ENCODE measurements at places on chromosomes 13 and 19.

DNA sequence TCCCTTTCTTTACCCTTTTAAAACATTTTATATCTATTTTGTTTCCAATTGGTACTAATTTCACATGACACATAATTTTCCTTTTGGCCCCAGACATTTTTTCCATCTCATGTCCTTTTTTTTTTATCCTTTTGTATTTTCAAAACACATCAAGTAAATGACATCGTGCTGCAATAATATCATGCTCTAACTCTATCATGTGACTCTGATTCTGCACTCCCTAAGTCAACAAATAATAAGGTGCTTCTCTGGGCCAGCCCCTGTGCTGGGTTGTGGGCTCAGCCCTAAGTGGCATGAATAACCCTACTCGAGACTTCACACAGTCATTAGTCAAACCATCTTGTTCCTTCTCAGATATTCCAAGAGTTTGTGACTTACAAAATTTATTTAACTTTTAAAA lies 21.7 kb downstream of the NALCN start:
- DNase-seq, result no peak

GRCh38 chr13:51728972-51729371 lies 75.0 kb downstream of the DHRS12 start:
- DNase-seq, result no peak

GRCh38 chr13:51317262-51317661 lies 22.2 kb upstream of the SERPINE3 start:
- DNase-seq, result no peak

DNA sequence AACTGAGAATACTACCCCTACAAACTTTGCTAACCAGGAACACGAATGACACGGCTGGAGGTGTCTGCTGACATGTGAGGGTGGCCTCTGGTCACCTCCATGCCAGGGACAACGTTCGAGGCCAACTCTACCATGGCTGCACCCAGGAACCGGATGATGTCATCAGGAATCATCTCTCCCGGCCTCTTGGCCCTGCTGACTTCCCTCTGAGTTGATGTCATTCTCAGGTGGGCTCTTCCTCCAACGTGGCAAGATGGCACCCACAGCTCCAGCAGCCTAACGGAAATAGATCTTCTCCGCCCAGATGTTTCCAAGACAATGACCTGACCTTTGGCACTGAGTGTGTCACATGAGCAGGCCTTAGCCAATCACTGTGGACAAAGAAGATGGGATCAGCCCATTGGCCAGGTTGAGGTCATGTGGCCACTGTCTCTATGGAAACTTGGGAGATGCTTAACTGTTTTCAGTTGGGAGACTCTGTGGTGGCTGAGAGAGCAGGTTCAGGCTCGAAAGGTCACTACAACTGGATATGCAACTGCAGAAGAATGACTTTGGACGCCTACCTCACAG lies 15.0 kb downstream of the MBD3L2B start:
- no peak for DNase-seq

GRCh38 chr19:19004144-19004543 lies 29.2 kb downstream of the SUGP2 start:
- DNase-seq, result no peak

- no peak for DNase-seq
These were observed 144.4 kb downstream of the DIAPH3 start for GRCh38 chr13:60019119-60019993.

GRCh38 chr19:1805401-1806183 lies 6.5 kb downstream of the ATP8B3 start:
- no peak for DNase-seq

GRCh38 chr13:35912841-35913240 lies 218.3 kb downstream of the DCLK1 start:
- no peak for DNase-seq

GRCh38 chr13:113452466-113452865 lies 822 bp downstream of the ADPRHL1 start:
- no peak for DNase-seq

- DNase-seq, result no peak
These were observed 364 bp downstream of the CKM start for GRCh38 chr19:45322311-45322710.

GRCh38 chr13:113923376-113924063 lies 50.4 kb downstream of the C13orf46 start:
- no peak for DNase-seq

DNA sequence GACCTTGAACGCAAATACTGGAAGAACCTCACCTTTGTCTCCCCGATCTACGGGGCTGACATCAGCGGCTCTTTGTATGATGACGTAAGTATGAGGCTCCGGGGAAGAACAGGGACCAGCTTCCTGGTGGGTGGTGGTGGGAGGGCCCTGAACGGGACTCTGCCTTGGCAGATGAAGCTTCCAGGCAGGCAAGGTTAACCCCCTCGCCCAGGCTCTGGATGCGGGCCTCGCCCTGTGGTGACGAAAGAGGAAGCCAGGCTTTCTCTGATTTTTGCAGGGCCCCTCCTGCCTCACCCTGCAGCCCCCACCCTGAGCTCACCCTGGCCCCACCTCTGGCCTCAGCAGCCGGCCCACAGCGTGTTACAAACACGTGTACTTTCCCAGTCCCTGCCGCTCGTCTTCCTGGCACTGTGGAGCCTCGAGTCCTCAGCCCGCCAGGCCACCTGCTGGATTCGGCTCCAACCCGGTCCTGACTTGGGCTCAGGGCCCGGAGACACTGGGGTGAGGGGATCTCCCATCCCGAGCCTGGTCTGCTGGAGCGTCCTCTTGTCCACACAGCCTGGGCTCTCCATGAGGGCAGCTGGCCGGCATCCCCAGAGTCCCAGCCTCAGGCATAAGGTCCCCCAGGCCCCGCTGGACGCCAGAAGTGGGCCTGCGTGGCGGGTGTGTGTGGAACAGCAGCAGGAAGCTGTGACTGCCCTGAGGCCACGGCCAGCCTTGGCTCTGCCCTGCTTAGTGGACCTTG lies 72.4 kb downstream of the KDM4B start:
- no peak for DNase-seq

DNA sequence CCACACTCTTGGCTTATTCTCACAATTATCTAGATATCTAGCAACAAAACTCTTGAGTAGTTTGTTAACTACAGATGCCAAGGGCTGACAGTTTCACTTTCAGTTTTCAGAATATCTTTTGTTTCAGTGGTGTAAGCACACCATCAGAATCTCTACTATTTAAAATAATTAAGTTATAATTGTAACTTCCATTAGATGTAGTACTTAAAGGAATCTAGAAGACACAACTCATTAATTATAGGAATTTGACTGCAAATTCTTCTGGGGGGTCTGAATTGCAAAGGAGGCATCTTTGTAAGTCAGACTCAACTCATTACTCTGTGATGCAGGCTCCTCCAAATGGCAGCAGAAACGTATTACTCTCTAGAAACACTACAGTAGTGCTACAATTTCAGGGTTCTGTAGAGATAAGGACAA lies 44.9 kb upstream of the USPL1 start:
- DNase-seq, result no peak

DNA sequence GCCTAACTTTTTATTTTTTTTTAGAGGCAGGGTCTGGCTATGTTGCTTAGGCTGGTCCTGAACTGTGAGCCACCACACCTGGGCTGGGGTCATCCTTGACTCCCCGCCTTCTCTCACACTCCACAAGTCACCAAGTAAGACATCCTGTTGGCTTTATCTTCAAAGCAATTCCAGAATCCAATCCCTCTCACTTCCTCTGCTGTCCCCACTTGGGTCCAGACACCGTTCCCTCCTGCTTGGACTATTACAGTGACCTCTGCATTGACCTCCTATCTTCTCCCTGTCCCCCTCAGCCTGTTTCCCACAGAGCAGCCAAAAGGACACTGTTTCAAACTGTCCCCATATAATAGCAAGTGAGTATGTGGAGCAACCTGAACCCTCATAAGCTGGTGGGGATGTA lies 4.7 kb upstream of the GNG8 start:
- no peak for DNase-seq

DNA sequence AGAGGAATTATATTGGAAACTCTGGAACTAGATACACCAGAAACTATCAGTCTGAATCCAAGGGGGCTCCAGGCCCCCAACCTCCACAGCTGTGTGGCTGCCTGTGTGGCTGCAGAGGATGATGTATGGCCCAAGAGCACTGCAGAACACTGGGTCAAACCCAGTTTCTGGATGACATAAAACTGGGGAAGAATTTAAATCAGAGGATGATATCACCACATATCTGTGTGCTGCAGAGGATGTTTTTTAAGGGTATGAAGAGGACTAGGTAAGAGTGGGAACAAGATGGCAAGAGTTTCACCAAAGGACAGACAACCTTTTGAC lies 226.4 kb downstream of the SUCLA2 start:
- DNase-seq, result no peak

- no peak for DNase-seq
These were observed 69.6 kb downstream of the STK24 start for GRCh38 chr13:98507282-98507797.

- DNase-seq, result no peak
These were observed 5.5 kb downstream of the LILRA5 start for GRCh38 chr19:54307389-54308020.

DNA sequence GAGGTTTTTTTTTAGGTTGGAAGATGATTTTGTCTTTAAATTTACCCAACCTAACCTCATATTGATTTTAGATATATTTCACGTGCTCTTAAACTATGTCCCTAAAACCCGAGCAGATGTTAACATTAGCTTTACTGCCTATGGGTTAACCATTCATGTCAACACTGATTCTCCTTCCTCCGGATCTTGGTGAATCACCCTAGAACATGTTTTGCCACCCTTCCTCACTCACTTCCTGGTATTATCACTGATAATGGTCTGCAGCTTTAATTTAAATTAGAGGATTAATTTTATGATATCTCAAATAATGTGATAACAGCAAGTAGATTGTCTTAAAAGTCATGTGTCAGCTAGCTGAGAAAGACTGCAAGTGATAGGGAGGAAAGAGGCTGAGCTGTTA lies 31.9 kb downstream of the HTR2A start:
- no peak for DNase-seq

DNA sequence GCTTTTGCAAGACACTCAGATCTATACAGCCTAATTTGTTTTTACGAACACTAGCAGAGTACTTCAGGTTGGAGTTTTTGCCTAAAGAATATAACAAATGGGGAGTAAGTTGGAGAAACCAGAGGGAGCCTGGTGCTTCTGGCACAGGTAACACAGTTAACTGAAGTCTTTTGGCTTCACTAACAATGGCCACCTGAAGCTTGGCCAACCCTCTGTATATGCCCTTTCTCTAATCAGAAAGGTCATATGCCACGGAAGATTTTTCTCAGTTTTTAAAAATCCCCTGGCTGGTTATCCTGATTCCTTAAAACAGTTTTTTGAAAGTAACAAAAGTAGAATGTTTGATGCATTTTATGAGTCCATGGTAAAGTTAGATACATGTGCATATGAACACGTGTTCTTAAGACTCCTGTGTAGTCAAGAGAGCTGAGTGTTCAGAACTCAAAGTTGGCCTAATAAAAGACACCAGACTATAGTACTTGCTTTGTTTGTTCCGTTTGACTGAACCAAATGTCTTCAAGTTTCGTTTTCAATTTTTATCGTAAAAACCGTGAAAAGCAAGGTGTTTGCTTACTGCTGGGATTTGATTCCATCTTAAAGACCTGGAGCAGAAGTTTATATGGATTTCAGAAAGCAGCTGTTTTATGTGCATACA lies 137.5 kb downstream of the KCNRG start:
- DNase-seq, result no peak

DNA sequence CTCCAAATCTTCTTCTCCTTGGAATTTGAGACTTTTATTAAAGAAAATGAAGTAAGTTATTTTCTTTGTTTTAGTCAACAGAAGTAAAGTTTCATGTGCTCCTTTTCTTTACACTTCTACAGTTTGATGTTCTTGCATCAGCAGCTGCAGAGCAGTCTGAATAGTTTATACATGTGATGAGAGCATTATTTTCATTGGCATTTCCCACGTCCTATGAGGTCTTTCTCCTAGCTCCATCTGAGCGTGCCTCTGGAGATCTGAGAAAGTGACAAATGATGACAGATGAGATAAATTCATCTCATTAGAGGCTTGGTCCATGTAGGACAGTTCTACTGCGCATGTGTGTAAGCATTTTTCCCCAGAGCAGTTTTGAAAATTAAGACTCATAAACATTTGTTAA lies 1290.0 kb downstream of the UQCRFS1 start:
- DNase-seq, result no peak

DNA sequence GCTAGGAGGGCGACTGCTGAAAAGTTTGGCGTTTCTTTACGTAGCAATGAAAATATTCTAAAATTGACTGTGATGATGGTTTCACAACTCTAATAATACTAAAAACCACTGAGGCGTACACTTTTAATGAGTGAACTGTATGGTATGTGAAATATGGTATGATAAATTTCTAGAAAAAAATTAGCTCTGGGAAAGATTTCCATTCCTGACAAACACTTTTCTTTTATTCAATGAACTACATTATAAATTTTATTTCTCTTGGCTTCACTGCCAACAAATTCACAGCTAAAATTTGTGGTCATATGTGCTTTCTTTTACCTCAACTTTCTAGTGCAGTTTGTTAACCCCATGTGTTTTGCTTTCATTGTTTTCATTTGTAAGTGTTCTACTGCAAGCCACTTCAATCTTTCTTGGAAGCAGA lies 11.1 kb downstream of the ZC3H13 start:
- DNase-seq, result no peak

DNA sequence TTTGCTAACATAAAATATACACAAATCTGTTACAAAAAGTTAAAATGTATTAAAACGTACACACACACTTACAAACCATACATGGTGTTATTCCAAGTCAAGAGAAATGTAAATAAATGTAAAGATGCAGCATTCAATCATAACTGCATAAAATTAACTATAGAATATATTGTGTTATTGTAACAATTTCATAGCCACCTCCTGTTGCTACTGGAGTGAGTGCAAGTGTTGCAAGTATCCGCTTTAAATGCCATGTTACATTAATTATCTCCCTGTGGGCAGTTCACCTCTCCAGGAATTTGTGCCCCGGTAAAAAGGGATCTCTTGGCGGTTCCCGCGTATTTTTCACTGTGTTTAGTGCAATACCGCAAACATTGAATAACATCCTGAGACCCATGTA lies 3.5 kb upstream of the INSR start:
- DNase-seq, result no peak

- no peak for DNase-seq
These were observed at the start of gene HTR2A for GRCh38 chr13:46896341-46897137. TSS of gene HTR2A (minus strand) at chr13:46897053. CDS start at chr13:46895906, 1,147 bp downstream.

GRCh38 chr13:80973721-80974120 lies 632.8 kb upstream of the SPRY2 start:
- no peak for DNase-seq

DNA sequence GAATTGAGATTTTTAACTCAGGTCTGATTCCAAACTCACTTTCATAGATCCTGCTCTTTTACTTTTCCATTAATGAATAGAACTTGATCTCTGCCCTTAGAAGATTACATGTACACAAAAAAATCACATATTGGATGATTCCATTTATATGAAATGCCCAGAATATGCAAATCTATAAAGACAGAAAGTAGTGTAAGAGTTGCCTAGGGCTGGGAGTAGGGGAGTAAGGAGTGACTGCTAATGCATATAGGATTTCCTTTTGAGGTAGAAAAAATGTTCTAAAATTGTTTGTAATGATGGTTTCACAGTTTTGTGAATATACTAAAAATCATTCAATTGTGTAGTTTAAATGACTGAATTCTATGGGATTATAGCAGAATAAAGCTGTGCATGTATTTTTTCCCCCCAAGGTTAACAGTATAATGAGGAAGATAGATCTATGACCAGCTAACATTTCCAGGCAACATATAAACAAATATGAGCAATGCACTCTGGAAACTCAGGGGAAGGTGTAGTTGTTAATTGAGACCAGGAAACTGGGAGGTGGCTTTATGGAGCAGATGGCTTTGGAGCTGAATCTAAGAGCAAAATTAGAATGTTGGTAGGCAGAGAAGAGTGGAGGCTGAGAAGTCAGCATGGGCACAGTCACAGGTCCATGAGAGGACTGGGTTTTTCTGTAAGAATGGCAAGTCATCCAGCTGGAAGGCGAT lies 41.4 kb downstream of the LACC1 start:
- DNase-seq, result no peak
